ENCODE measurements at places on chromosomes 3 and 15.

GRCh38 chr3:178948546-178948945 lies 123.1 kb downstream of the ZMAT3 start:
- no peak for DNase-seq

- DNase-seq: no peak
These were observed 22.6 kb downstream of the PDHB start for GRCh38 chr3:58411036-58411435.

DNA sequence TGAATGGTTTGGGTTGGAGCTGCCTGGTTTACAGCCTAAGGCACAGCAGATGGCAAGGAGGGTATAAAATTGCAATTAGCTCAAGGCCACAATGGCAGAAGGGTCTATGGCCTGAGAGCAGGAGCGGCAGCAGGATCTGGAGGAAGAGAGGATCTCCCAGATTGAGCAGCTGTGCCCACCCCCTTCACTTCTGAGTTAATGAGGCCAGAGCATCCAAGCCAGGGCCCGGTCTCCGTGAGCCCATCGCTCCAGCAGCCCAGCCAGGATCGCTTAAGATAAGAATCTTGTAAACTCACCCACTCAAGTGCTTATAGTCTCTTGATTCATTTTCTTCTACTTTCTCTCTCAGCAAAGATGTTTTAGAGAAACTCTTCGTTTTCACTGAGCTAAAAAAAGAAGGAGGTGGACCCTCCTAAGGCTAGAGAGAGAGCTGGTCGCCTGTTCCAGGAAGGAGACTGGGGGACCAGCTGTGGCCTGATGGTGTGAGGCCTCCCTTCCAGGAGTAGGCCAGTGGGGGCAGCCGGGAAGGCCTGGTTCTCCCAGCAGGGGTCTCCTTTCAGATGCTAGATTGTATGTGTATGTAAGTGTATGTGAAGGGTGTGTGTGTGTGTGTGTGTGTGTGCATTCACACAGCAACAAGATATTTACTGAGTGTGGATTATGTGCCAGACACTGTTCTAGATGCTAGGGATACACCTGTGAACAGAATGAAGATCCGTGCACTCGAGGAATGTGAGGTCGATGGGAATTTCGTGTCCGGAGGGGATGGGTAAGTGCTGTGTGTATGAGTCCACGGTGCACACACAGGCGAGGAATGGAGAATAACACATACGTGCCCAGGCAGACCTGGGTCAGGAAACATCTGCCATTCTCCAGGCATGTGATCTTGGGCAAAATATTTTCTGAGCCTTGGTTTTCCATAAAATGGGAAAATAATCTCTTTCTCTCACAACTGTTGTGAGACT lies 18.6 kb downstream of the MAGEF1 start:
- DNase-seq: no peak

DNA sequence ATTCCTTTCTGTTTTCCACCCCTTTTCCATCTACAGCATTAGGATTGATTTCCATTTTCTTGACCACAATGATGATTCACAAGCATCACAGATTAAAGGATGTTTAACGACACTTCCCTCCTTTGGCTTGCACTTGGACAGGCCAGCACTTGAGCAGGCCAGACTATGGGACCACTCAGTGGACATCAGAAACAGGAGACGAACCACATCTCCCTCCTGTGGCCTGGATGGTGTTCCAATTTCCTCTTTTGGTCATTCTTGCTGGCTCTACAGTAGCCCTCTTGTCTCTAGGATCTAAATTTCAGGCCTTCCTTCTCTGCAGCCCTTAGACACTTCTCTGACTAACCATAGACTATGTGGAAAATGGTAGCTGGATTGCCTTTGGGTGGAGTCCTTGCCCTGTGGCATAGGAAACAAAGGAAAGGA lies 78.8 kb upstream of the BOC start:
- DNase-seq: no peak

- DNase-seq: no peak
These were observed 181.6 kb downstream of the ADAMTSL3 start for GRCh38 chr15:83835479-83835878.

DNA sequence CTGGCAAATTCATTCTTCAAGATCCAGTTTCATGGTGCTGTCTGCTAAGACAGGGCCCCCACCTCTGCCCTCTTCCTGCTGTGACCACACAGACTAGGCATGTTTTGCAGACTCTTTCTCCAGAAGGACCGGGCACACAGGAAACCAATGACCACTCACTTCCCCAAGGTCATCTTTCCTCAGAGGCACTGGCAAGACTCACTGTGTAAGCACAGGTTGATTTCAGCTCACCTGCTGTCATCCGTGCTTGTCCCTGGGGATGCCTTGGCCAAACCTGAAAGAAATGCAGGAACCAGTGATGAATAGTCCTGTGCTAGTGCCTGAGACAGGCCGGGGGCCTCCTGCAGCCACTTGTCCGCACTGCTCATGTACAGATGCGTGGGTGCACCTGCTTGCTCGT lies 33.5 kb downstream of the ALS2CL start:
- DNase-seq: no peak

GRCh38 chr15:57223345-57223744 lies 153.0 kb upstream of the CGNL1 start:
- DNase-seq: no peak

DNA sequence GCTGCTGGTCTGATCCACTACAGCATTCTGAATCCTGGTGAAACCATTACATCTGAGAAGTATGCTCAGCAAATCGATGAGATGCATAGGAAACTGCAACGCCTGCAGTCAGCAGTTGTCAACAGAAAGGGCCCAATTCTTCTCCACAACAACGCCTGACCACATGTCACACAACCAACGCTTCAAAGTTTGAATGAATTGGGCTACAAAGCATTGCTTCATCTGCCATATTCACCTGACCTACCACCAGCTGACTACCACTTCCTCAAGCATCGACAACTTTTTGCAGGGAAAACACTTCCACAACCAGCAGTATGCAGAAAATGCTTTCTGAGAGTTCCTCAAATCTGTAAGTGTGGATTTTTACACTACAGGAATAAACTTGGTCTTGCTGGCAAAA lies 54.7 kb upstream of the C2CD4B start:
- no peak for DNase-seq

DNA sequence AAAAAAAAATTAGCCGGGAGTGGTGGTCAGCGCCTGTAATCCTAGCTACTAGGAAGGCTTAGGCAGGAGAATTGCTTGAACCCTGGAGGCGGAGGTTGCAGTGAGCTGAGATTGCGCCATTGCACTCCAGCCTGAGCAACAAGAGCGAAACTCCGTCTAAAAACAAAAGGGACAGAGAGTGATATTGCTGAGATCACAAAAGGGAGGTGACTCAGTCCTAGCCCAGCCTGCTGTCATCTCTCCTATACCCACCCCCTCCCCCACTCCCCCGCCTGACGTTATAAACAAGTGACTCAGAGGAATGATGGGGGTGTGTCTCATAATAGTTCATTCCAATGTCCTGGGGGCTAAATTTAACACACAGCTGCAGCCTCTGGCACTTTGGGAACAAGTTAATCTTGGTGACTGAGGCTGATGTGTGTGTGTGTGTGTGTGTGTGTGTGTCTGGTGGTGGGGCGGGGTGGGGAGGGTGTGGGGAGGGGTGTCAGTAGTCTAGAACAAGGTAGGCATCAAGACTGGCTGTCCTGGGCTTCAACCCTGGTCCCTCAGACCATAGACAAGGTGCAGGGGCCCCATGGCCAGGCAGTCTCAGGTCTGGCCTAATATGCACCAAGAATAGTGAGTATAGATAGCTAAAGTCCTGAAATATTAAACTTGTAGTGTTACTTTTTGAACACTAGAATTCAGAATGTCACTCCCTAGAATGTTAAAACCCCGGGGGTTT lies 1.3 kb upstream of the KLHL40 start:
- no peak for DNase-seq

DNA sequence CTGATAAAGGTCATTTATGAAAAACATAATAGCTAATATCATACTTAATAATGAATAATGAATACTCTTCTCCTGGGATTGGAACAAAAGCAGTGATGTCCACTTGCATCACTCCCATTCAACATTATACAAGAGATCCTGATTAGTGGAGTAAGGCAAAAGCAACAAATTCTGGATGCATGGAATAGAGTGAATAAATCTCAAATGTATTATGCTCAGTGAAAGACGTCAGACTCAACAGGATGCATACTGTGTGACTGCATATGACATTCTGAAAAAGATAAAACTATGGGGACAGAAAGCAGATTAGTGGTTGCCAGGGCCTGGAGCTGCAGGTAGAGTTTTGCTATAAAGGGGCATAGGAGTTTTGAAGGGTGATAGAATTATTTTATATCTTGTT lies 77.6 kb upstream of the ZBTB20 start:
- DNase-seq: no peak

DNA sequence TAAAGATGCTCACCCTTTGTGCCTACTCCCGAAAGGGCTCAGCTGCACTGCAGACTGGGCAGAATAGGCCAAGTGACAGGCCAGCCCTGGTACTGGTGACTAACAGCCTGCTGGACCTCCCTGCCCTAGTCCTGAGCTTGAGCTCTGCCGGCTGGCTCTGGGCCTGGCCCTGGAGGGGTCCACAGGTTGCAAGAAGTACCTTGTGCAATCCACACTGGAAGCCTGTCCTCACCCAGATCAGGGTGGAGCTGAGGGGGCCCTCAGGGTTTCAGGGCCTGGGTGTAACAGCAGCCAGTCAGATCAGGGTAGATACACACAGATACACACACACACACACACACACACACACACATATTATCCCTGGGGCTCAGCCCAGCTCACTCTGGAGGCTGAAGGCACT lies 27.3 kb upstream of the PLA2G4D start:
- no peak for DNase-seq

DNA sequence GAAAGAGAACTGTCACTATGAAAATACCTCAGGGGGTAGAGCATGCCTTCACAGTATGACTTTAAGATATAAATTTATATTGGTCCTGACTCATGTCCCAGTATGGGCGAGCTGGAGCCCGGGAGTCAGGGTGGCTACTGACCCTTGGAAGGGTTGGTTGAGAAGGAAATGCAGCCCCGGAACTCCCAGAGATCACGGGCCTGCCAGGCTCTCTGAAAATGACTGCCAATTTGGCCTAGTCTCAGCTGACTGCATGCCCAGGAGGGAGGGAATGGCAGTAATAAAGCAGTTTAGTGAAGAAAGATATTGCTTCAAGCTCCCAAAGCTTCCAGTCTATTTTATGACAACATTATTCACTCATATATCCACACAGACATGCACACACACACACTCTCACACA lies 299.0 kb downstream of the NR2F2 start:
- DNase-seq: no peak

GRCh38 chr15:70512772-70513362 lies 250.5 kb downstream of the UACA start:
- DNase-seq: peak; percentile 9

GRCh38 chr3:23686519-23686918 lies 119.2 kb upstream of the UBE2E1 start:
- DNase-seq: no peak

DNA sequence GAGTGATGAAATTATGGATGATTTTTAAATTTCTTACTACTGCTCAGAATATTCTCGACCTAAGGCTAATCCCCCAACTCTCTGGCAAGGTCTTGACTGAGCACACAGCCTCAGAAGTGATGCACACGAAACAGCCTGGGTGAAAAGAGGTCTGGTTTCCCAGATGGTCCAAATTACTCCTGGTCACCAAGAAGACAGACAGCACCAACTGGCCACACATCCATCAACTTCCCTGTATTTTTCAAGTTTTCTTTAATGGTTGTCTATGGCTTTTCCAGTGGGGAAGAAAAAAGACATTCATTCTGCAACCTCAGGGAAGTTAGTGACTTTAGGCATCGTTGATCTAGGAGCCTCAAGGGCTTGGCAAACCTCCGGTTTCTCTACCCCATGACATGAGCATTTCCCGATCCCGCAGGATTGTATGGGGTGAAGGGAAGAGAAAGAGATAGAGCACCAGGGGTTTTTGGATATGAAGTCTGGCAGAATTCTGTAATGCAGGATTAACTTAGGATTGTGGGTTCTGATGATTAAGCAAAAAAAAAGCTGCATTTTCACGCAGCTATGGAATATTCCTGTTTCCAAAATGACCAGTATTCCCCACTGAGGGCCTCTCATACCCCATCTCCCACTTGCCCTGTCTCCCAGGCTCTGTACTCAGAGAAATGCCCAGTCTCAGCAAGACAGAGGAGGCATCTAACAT lies 62.2 kb downstream of the UMPS start:
- no peak for DNase-seq

DNA sequence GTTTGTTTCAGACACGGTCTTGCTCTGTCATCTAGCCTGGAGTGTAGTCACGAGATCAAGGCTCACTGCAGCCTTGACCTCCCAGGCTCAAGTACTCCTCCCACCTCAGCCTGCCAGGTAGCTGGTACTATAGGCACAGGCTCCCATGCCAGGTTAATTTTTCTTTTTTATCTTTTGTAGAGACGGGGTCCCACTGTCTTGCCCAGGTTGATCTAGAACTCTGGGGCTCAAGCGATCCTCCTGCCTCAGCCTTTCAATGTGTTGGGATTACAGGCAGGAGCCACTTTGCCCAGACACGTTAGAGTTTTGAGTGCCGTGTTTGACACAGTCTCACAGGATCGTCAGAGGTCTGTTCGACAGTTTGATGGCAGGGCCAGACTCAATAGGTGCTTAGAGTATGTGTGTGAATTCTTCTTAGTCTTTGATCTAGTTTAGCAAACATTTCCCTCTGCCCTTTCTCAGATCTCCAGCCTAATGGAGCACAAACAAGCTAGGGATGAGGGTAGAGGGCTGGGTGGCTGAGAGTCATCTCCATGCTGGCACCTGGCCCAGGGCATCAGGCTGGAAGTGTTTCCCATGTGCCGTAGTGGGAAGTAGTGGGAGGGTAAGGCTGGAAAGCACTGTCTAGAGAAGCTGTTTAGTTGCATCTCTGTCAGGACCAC lies 66.1 kb upstream of the DLG1 start:
- DNase-seq: no peak

- no peak for DNase-seq
These were observed 248.8 kb upstream of the AZI2 start for GRCh38 chr3:28597452-28597851.

DNA sequence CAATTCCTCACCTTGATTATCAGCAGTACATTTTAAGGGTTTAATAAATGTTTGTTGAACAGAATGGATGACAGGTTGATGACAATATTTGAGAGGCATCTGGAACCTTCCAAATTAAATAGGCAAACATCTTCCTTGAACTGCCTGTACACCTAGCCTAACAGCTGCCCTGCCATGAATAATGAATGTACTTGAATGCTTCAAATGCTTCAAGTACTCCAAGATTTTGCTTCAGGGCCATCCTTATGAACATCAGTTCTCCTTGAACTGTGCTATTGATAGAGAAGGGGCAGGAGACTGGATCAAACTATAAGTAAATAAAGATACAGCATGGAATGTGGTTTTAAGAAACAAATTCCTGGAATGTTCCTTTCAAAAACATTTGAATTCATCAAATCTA lies 136.8 kb downstream of the CHST2 start:
- no peak for DNase-seq

- DNase-seq: no peak
These were observed 3.5 kb downstream of the NSMCE3 start for GRCh38 chr15:29266052-29266582.

DNA sequence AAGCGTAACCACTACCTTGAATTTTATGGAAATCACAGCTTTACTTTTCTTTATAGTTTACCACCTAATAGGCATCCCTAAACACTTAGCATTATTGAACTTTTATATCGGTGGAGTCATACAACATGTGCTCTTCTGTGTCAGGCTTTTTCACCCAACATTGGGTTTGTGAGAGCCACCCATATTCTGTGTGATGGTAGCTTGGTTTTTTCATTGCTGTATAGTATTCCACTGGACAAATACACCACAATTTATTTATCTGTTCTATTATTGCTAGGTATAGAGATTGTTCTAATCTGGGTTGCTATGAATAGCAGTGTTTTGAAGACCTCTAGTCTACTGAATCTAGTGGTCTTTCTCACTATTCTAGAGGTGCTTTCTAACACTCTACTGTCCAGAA lies 31.6 kb upstream of the ATP1B3 start:
- DNase-seq: no peak
